ENCODE measurements at places on chromosomes 1 and 21.

DNA sequence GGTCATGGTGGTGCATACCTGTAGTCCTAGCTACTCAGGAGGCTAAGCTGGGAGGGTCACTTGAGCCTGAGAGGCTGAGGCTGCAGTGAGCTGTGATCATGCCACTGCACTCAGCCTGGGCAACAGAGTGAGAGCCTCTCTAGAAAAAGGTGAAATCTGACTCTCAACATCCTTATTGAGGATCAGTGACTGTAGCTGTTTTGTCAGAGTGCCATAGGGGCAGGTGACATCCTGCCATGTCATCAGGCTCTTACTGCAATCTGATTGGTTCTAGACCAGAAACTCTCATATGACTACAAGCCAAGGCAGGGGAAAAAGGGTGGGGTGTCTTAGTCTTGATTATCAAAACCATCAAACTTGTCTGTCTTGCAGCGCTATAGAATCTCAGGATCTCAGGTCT, 62.8 kb upstream of the NGF start:
- DNase-seq = no peak

GRCh38 chr21:33940881-33941245, 25.3 kb upstream of the ATP5PO start:
- no peak for DNase-seq

DNA sequence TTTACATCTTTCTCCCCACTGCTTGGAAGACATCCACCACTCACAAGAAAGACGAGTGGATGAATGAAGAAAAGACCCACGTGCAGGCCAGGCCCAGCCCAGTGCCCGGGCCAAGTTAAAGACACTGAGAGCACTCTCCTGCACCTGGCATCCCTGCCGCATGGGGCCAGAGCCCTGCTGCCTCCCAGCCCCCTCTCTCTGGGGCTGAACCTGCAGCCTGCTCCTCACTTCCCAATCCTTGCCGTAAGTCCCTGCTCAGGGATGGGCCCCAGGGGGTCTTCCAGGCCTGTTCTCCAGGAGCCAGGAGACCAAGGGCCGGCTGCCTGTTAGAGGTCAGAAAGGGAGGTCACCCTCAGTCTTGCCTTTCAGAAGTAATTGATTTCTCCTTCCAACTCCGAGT, 168.5 kb upstream of the ZC3H12A start:
- no peak for DNase-seq

DNA sequence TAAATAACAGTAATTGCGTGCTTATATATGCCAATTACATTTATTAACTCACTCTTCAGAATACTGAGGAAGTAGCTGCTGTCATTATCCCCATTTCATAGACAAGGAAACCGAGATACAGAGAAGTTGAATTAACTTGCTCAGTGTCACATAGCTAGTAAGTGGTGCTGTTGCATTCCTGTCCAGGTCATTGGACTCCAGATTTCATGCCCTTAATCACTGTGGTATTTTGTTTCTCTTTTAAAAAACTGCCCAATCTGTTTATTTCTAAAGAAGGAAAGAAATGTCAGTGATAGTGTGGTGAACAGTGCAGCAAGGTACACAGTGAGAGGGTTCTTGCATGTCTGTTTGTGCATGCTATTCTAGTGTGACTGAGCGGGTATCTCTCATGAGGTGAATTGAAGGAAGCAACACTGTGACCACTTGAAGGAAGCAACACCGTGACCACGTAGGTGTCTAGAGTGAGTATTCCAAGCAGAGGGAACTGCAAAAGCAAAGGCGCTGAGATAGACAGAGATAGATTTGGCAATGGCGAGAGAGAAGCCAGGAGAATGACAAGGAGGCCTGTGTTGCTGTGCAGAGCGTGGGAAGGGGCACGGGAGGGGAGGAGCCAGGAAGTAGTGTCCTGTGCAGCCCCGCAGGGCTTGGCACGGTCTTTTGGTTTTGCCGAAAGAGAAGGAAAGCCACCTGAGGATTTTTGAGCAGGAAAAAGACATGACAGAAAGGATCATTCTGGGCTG, 95.9 kb downstream of the CAMTA1 start:
- DNase-seq = no peak

GRCh38 chr1:214319938-214320337, 39.0 kb downstream of the SMYD2 start:
- no peak for DNase-seq

DNA sequence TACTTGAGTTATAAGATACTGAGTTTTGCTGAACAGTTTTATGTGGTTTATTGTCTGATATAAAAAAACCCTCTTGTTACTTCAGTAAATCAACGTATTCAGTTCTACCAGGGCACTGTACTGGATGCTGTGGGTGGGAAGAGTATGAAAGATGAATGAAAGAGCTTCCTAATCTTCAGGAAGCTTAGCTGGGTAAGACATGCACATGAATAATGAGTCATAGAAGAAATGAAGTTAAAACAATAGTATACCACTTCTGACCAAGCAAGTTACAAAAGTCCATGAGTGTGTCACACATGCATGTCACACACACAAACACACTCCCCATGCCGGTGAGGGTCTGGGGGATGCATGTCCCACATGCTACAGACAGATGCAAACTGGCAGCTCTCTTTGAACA, 105.9 kb downstream of the SIPA1L2 start:
- no peak for DNase-seq

DNA sequence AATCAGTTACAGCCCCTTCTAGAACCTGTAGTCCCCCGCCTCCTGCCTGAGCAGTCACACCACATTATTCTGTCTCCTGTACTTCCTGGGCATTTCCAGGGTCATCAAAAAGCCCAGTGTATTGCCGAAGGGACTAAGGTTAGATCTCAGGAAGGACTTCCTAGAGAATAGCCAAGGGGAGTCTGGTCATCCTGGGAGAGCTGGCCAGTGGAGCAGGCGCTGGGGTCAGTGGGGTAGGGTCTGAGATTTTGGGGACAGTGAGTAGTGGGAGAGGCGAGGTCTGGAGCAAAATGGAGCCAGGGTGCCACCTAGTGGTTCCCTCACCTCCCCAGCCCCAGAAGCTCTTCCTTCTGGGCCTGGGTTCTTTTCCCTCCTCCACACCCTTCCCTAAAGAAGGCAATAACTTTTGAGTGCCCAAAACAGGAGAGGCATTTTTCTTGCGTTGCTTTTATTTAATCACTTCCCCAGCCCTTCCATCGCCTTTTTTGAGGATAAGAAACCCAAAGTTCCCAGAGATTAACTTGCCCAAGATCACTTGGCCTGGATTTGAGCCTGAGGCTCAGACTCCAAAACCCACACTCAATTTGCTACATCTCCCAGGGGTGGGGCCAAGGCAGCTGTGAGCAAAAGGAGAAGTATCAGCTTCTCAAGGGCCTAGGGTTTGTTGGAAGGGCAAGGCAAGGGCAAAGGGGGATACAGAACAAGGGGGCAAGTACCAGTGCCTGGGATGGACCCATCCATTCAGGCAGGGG, 7.3 kb upstream of the PMVK start:
- DNase-seq = peak; percentile 48

DNA sequence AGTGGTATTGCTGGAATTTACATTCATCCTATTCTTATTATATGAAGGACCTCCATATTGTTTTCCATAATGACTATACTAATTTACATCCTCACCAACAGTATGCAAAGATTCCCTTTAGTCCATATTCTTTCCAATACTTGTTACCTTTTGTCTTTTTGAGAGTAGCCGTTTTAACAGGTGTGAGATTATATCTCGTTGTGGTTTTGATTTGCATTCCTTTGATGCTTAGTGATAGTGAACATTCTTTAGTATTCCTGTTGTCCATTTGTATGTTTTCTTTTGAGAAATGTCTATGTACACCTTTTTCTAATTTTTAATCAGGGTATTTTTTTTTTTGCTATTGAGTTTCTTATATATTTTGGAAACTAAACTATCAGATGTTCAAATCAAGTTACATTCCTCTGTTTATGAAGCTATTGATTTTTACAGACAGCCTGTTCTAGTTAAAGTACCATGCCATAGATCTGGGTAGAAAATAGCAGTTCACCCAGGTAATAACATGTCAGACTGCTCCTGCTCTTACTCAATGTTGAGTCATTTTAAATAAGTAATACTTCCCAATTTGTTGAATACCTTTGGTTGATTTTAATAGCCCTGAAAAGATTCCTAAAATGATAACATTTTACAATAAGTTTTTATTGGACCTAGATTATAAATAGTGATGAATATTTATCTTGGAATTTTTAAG, 1108.7 kb downstream of the NCAM2 start:
- DNase-seq = no peak

GRCh38 chr1:205298191-205298994, 23.2 kb downstream of the NUAK2 start:
- DNase-seq = peak; percentile 95

GRCh38 chr1:30697571-30698376, 25.6 kb downstream of the MATN1 start:
- no peak for DNase-seq

DNA sequence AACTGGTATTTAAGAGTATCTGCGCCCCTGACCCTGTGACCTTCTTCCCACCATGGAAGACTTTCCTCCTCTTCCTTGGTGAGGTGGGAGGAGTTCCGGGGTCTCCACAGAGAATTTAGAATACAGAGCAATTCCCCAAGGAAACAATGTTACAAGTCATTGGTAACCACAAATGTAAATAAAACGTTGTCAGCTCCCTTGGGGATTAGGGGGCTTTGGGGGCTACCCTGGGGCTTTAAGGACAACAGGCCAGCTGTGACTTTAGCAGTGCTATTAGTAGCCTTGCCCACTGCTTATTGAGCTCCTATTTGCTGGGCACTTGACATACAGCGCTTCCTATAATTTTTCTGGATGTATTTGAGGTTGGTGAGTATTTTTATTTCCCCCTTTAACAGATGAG, 69.0 kb downstream of the IGSF21 start:
- DNase-seq = no peak

GRCh38 chr21:42465008-42465802, 30.8 kb downstream of the RSPH1 start:
- no peak for DNase-seq

- DNase-seq = peak; percentile 27
These were observed 57.0 kb downstream of the SLC22A15 start for GRCh38 chr1:116033322-116033721.

DNA sequence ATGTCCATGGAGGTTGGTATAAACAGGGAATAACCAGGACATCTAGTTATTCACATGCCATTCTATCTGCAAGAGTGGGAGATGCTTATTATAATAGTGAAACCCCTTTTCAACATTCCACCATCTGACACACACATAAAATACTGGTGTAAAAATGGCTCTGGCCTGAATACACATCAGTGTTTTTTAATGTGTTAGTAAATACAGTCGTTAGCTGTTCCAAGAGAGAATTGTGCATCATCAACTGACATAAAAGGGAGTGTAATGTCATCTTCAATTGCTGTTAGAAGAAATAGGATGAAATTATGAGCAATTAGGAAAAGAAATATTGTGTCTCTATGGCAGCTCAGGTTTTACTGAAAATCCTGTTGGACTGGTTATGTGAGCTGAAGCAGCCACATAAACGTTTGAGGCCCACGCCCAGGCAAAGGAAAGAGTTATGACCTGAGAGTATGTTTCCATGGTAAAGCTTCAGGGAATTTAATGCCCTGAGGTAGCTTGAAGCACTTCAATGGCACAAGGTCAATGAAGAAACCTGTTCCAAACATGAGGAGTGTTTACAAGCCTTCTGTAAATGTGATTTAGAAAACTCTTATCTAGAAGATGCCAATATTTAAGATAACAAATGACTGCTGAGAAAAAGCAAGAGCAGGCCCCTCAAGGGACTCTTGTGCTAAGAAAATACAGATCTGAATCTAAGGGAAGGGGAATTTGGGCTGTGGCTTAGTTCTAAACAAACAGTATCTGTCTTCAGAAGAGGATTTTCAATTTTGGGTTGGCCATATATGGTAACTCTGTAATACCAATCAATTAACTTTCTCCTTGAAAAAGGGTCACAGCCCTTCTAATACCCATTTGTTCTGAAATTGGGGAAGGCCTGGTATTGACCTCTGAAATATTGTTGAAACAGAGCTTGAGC, 384.3 kb downstream of the SEC16B start:
- DNase-seq = no peak

DNA sequence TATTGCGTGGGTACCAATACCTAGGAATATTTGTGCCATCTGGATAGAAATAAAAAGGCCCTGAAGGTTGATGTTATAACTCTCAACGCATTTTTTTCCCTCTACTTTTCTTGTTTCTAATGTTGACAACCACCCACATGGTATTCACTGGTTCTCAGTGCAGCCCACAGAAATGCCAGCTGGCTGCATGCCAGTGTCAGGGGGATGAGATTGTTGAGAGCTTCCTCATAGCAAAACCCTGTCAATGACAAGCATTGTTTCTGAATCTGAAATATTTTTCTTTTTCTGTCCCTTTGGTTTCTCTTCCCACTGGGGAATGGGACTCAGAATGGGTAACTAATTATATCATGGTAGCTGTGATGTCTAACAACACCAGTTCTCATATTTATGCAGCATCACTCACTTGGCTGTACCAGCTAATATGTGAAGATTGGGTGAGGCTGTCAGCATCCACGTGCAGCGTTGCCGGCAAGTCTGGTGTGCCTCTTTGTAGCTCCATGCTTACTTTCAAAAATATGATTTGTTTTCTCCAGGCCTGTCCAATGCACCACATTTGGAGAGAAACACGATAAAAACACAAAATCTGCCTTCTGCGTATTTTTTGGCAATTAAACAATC, 284.6 kb downstream of the PTBP2 start:
- DNase-seq = no peak

GRCh38 chr1:46830665-46831322, 31.9 kb downstream of the CYP4B1 start:
- no peak for DNase-seq

DNA sequence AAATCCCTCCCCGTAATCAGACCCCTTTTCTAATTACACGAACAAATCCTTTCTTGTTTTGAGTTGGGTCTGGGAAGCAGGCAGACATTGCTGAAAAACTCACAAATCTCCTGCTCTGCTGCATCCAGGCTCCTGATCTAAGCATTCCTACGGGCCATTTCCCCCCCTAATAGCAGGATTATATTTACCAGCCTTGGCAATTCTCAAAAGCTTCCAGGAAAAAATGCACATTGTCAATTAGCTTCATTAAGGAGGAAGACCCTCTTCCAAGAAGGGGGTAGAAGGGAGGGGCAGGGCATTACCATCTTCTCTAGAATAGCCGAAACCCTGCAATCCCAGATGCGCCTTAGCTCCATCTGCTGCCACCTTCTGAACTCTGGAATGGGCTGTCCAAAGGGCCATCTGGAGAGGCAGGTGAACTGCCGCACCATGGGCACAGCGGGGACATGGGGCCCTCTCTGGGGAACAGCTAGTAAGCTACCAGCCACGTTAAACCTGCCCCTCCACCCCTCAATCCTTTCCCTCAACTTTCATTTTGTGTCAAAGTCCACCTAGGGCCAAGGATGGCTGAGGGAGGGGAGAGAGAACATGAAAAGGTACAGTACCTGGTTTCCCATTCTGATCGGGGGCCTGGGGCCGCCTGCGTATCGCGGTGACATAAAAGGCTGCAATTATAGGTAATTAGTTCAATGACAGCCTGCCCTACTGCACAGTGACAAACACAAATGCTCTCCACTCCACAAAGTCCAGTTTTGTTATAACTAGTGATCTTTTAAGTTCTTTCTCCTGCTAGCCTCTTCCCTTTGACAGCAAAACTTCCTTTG, 56.8 kb downstream of the MRPL37 start:
- no peak for DNase-seq
